ENCODE measurements at places on chromosomes 2 and 18. TPM values are rescaled to one million over a fixed set of nuclear protein-coding genes. Genes with fewer than 3 reads are reported as not detected.

DNA sequence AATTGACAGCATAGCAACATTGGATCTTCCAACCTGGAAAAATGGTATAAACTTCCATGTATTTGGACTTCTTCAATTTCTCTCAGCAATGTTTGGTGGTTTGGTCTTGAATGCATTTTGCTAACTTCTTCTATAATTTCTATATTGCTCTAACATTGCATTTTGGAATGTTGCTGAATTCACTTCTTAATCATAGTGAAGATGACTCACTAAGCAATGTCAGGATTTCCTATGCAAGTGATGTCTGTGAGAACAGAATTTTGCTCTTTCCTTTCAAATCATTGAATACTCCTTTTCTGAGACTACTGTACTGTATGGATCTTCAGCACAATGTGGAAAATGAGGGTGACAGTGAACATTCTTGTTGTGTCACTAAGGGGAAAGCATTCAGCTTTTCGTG, 28.9 kb upstream of the CDH19 start:
- no peak for DNase-seq

The DCC gene
- total RNA-seq = 0.78 TPM

DNA sequence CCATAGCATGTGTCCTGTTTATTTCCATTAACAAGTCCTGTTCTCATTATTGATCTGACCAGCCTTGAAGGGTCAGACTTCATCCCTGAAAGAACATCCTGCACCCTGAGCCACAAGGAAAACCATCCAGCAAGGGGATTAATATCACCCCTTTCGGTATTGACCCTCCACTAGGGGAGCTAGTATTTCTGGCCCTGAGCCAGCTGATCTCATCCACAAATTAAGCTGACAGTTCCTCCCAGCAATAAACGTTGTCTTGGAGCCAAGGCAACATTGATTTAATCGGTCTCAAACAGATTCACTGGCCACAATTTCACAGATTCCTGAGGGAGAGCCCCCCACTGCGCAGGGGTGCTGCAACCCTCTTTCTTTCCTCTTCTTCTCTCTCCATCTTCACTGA, 353.1 kb upstream of the FANCL start:
- DNase-seq = no peak

The MPPE1 gene
- 32.4 TPM for total RNA-seq

The GATA6 gene
- total RNA-seq = 28.7 TPM

- no peak for DNase-seq
Observed at GRCh38 chr2:216866515-216867095, 6.7 kb upstream of the TNP1 start.

DNA sequence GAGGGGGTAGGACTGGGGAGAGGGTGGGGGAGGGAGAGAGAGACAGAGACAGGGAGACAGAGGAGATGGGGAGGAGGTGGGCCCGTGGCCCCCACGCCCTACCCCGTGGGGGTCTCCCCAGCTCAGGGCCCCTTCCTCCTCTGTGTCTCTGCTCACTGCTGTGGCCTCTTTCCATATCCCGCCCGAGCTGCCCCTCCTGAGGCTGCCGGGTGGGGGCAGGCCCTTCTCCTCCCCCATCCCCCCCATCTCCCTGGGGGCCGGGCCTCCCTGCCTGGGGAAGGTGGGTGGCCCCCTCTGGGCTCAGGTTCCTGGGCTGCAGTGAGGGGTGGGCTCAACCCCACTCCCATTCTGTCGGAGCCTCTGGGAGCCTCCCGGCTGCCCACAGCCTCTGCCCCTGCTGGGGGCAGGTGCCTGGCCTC, 332 bp upstream of the PDCD1 start:
- DNase-seq = peak; percentile 45

DNA sequence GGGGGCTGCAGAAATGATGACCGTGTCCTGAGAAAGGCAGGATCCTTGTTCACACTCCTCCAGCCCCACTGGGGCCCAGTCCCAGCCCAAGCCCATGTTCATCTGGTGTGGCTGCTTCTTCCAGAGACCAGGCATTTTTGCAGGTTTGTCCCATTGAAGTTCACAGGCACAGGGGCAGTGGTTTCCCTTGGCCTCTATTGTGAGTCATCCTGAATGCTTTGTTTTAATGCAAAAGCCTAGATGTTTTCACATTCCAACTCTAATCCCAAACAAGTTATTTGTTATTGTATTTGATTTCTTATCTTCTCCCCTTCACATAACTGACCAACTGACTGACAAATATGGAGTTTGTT, 426.4 kb upstream of the ID2 start:
- DNase-seq = no peak

The C2orf76 gene
- 11.2 TPM for total RNA-seq

- DNase-seq = no peak
Observed at GRCh38 chr2:183019718-183020442, 18.4 kb downstream of the NCKAP1 start.

DNA sequence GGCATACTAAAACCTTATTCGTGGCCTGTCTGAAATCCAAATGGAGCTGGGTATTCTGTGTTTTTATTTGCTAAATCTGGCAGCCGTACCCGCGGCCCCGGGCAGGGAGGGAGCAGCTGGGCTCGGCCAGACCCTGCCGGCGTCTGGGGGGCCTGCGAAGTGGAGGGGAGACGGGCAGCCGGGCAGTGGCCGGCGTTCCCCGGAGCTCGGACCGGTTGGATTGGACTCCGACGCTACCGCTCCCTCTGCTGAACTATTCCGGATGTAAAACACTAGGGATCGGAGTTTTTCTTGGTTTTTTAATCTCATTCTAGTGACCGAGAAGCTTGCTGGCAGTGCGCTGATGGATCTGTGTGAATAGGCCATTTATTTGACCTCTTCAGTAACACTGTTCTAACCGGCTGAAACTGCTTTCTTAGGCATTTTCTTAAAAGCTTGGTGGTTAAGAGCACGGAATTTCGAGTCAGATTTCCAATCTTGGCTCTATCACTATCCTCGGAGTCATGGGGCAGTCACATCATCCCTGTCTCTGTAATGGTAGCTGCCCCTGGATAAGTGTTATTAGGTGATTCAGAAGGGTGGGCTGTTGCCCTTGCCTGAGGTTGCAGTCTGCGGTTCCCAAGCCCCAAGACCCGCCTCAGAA, 694 bp downstream of the UNC50 start:
- DNase-seq = no peak

DNA sequence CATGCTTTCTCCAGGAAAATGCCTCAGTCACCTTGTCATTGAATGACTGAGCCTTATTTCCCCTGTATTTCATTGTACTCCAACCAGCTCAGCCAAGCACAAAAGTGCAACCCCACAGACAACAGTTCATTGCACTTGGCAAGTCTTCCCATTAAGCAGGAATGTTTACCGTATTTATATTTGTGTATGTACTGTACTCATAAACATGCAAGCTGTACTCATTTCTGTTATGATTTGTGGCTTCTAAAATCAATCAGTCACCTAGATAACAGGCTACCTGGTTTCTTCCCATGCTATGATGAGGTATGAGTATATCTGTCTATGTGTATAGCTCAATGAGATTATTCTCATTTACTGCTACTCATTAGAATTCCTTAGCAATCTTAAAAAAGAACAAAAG, 505.5 kb upstream of the FAM98A start:
- no peak for DNase-seq

- no peak for DNase-seq
Observed at GRCh38 chr2:195561116-195561921, 95.7 kb upstream of the SLC39A10 start.

The DSC2 gene
- 6.8 TPM for total RNA-seq

DNA sequence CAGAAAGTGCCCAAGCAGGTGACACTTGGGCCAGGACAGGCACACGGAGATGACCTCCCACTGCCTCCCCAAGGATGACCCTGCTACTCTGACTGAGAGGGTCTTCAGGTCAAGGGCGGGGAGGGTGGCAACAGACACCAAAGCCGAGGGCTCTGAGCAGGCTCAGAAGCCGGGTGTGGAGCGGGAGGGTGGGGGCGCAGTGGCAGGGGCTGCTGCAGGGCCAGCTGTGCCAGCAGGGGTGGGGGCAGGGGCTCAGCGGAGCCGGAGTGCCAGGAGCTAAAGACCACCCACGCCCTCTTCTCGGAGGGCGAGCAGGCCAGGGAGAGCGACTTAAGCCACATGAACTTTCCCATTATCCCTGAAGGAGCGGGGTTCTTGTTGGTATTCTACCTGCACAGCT, 93.3 kb upstream of the MBOAT2 start:
- DNase-seq = peak; percentile 67

GRCh38 chr18:10049747-10050146, 135.9 kb downstream of the VAPA start:
- DNase-seq = no peak

- DNase-seq = no peak
Observed at GRCh38 chr2:153972412-153972811, 100.7 kb downstream of the GALNT13 start.

Data from aorta (tissue), 5 donors.